Activated T-helper 1 cell treated with anti-CD3 and anti-CD28 coated beads, Interleukin-12 subunit alpha, Interleukin-12 subunit beta, Interleukin-2, Interleukin-4 antibody, amounts not matched to agents 30 ng/mL and 10 ng/mL and 1 ng/mL, durations not matched to agents 14 hours and 24 hours and 36 hours (primary cell): ENCODE measurements at places on chromosomes 6 and 20.

DNA sequence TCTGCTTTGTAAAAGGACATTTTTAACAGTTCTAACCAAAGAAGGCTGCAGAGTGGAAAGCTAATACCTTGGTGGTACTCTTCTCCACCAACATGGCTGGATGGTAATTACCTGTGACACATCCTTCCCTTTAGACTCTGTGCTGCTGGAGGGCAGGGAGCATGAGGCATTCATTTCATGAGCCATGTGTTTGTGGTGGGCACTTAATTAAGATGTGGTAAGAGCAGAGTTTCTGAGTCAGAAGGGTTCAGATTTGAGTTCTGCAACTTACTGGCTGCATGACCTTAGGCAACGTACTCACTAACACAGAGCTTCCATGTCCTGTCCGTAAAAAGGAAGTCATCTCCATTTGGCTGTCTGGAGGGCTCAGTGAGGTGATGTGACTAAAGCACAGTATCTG, 9.1 kb upstream of the ZNF133 start:
- no peak for DNase-seq
- H3K27me3 ChIP-seq: peaks cover 37% of the 10 kb centered on the region
- peaks cover 10% of the 10 kb centered on the region for H3K4me1 ChIP-seq
- no peak overlapping the region for H3K4me3 ChIP-seq

DNA sequence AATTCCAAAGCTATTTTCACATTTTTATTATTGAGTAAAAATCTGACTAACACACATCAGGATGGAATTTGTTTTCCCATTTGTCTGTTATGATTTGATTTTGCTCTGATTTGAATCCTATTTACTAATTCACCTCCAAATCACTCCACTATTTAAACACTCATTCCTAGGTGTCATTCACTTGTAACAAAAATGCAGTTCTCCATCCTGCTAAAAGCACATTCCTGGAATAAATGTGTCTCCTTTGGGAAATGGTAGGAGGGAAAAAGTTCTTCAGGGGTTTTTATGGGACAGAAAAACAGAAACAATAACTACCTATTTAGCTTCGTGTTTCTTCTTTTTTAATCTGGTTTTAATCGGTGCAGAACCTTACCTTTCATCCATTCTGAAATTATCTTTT, 494.1 kb upstream of the CITED2 start:
- no peak for DNase-seq
- no peak overlapping the region for H3K27ac ChIP-seq
- H3K4me1 ChIP-seq: no peaks in the 10 kb centered on the region
- no peak overlapping the region for H3K4me3 ChIP-seq
- peaks cover 4% of the 10 kb centered on the region for H3K27me3 ChIP-seq

GRCh38 chr6:167146977-167147376, 10.8 kb downstream of the GPR31 start:
- no peak overlapping the region for H3K4me3 ChIP-seq
- no peak for DNase-seq
- H3K27me3 ChIP-seq: peaks cover 2% of the 10 kb centered on the region
- H3K4me1 ChIP-seq: peaks cover 8% of the 10 kb centered on the region
- no peaks in the 10 kb centered on the region for H3K36me3 ChIP-seq

- H3K27me3 ChIP-seq: peaks cover 8% of the 10 kb centered on the region
- DNase-seq: no peak
- no peak overlapping the region for H3K27ac ChIP-seq
- H3K4me3 ChIP-seq: no peak overlapping the region
- no peaks in the 10 kb centered on the region for H3K36me3 ChIP-seq
Measured at GRCh38 chr6:44539701-44540355, 152.3 kb downstream of the CDC5L start.

DNA sequence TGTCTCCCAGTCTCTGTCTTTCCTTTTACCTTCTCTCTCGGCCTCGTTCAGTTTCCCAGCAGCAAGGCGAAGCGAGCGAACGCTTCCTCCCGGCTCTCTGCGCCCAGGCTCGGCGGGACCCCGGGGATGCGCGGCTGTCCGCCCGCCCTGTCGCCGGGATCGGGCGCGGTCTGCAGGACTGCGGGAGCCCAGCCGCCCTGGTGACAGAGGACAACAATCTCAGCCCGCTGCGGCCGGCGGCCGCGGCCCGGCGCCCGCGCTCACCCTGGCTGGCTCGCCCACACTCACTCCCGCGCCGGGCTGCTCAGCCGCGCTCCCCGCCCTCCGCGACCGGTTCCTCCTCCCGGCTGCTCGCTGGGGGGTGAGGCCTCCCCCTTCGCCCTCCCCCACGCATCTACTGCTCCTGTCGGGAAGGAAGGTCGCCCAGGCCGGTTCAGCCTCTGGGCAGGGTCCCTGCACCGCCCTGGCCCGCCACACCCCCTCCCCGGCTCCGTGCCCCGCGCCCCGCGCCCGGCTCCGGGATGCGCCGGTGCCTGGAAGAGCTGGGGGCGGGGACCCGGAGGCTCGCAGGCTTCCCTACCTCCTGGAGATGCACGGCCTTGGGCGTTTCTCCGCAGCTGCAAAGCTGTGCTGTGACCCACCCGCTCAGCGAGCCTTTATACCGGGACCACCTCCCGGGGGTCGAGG, 410 bp downstream of the SYNE1 start:
- no peak overlapping the region for H3K27ac ChIP-seq
- no peaks in the 10 kb centered on the region for H3K36me3 ChIP-seq
- peaks cover 17% of the 10 kb centered on the region for H3K4me1 ChIP-seq
- peak overlapping the region; percentile 72 for H3K4me3 ChIP-seq
- DNase-seq: no peak
- peaks cover 47% of the 10 kb centered on the region for H3K27me3 ChIP-seq

- no peak overlapping the region for H3K27ac ChIP-seq
- H3K36me3 ChIP-seq: no peaks in the 10 kb centered on the region
- H3K27me3 ChIP-seq: no peaks in the 10 kb centered on the region
- DNase-seq: no peak
- no peaks in the 10 kb centered on the region for H3K4me1 ChIP-seq
Measured at GRCh38 chr6:81381382-81381916, 371.0 kb downstream of the TENT5A start.

GRCh38 chr6:1625794-1626435, 16.2 kb downstream of the FOXC1 start:
- peaks cover 9% of the 10 kb centered on the region for H3K4me1 ChIP-seq
- peaks cover 4% of the 10 kb centered on the region for H3K36me3 ChIP-seq
- H3K27ac ChIP-seq: no peak overlapping the region
- H3K27me3 ChIP-seq: peaks cover 65% of the 10 kb centered on the region

- H3K4me3 ChIP-seq: no peak overlapping the region
- DNase-seq: no peak
- no peak overlapping the region for H3K27ac ChIP-seq
- H3K36me3 ChIP-seq: no peaks in the 10 kb centered on the region
- H3K4me1 ChIP-seq: no peaks in the 10 kb centered on the region
- H3K27me3 ChIP-seq: no peaks in the 10 kb centered on the region
Measured at GRCh38 chr6:86306210-86306609, 631.1 kb upstream of the HTR1E start.

DNA sequence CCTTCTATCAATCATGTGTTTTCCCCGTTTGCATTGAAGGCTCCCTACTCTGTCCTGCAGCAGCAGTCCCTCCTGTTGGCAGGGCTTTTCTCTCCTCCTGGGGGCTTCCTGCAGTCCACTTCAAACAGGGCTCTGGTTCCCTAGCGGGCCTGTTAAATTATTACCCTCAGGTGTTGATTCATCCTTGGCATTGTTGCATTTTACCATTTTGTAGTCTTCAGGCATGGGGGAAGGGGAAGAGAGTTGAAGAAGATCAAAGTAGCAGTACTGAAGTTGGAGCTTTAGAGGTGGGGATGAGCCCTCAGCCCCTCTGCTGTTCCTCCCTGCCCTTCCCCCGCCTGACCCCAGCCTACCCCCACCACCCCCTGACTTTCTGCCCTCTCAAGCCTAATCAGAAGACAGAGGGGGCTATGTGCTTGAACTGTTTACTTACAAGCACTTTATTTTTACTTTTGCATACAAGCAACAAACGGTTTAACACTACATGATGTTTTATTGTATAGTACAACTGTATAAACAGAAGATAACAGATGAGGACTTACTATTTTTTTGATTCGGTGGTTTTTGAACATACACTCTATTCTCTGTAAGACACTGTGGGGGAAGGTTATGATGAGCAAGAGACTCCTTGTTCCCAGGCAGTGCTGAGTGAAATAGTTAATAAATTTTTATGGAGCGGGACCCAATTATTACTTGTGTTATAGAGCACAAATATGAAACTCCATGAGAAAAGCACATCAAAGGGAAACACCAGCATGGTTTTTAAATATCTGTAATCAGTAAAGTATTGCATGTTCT, 169.7 kb downstream of the EYA4 start:
- no peak overlapping the region for H3K4me3 ChIP-seq
- no peaks in the 10 kb centered on the region for H3K4me1 ChIP-seq
- H3K36me3 ChIP-seq: no peaks in the 10 kb centered on the region
- H3K27ac ChIP-seq: no peak overlapping the region
- no peaks in the 10 kb centered on the region for H3K27me3 ChIP-seq
- no peak for DNase-seq

DNA sequence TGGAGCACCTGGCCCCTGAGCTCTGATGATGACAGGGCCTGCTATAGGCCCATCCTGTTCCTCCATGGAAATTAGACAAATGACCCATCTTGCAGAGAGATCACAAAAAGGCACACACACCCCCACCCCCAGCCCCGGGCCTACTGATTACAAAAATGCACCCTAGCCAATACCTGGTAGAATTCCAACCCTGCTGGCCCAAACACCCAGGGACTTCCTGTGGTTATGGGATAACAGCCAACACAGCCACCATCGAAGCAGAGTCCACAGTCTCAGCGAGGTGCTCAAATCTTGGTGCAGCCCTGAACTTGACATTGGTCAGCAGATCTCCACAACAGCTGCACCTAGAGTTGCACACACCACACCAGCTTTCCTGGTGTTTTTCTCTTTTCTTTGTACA, 17.0 kb downstream of the NCR2 start:
- no peak overlapping the region for H3K27ac ChIP-seq
- peaks cover 22% of the 10 kb centered on the region for H3K27me3 ChIP-seq
- no peak overlapping the region for H3K4me3 ChIP-seq
- H3K4me1 ChIP-seq: no peaks in the 10 kb centered on the region
- no peaks in the 10 kb centered on the region for H3K36me3 ChIP-seq

- H3K4me3 ChIP-seq: no peak overlapping the region
- H3K27me3 ChIP-seq: no peaks in the 10 kb centered on the region
- DNase-seq: no peak
- H3K27ac ChIP-seq: no peak overlapping the region
Measured at GRCh38 chr20:10985536-10985935, 311.7 kb upstream of the JAG1 start.

GRCh38 chr6:3032986-3033385, 33.3 kb downstream of the NQO2 start:
- no peak for DNase-seq
- no peak overlapping the region for H3K27ac ChIP-seq
- H3K27me3 ChIP-seq: peaks cover 31% of the 10 kb centered on the region
- no peak overlapping the region for H3K4me3 ChIP-seq

DNA sequence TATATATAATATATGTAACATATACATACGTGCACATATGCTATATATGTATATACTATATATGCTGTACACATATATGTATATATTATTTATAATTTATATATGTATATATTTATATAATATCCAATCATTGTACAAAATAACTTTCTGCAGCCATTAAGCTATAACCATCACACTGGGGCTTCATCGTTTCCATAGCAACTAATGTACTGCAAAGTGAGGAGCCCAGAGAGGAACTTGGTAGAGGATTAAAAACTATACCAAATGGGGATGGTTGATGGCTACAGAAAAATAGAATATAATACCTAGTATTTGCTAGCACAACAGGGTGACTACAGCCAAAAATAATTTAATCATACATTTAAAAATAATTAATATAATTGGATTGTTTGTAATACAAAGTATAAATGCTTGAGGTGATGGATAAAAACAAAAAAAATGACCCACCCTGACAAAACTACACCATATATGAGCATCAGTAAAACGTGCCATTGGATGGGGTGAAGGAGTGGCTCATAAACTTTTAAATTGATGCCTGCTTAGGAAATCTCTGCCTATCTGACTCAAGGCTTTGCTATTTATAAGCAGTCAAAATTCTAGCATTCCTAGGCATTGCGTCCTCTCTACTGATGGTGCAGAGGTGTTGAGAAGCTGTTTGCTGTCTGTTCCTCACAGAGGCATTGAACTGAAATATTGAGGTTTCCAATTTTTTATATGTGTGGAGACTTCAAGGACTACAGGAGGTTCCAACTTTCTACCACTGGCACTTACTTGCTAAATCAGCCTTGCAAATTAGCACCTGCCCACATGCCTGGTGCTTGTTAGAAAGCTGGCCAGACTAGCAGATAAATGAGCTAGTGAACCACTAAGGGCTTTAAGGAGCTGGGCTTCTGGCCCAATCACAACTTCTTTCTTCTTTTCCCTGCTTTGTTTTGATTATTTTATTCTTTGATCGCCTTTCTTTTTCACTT, 190.1 kb downstream of the SCP2D1 start:
- no peaks in the 10 kb centered on the region for H3K27me3 ChIP-seq
- no peaks in the 10 kb centered on the region for H3K36me3 ChIP-seq
- no peak overlapping the region for H3K4me3 ChIP-seq
- H3K4me1 ChIP-seq: no peaks in the 10 kb centered on the region
- no peak overlapping the region for H3K27ac ChIP-seq

GRCh38 chr6:6723921-6724538, 135.5 kb downstream of the LY86 start:
- no peak overlapping the region for H3K4me3 ChIP-seq
- peaks cover 18% of the 10 kb centered on the region for H3K27me3 ChIP-seq
- H3K36me3 ChIP-seq: no peaks in the 10 kb centered on the region
- H3K4me1 ChIP-seq: peaks cover 21% of the 10 kb centered on the region
- DNase-seq: no peak

- H3K4me3 ChIP-seq: no peak overlapping the region
- H3K27ac ChIP-seq: no peak overlapping the region
- H3K4me1 ChIP-seq: no peaks in the 10 kb centered on the region
- peaks cover 2% of the 10 kb centered on the region for H3K27me3 ChIP-seq
- no peak for DNase-seq
Measured at GRCh38 chr6:123770247-123770949, 33.3 kb upstream of the NKAIN2 start.

DNA sequence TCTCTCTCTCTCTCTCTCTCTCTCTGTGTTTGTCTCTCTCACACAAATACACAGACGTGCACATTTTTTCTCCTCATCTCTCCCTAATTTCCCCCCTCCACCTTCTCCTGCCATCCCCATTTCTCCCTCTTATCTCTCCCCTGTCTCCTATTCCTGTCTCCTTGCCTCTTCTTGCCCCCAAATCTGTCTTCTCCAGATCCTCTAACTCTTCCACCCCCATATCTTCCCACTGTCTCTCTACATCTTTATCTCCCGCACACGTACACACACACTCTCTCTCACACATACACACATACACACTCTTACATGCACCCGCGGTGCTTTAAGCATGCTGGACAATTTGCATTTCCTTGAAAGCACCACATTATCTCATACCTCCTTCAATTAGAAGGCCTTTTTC, 15.9 kb downstream of the KIZ start:
- no peak for DNase-seq
- no peaks in the 10 kb centered on the region for H3K4me1 ChIP-seq
- H3K36me3 ChIP-seq: peaks cover 2% of the 10 kb centered on the region
- H3K27ac ChIP-seq: no peak overlapping the region
